ENCODE measurements at places on chromosomes 1 and 21.

GRCh38 chr1:70334436-70334835 is 20.1 kb downstream of the ANKRD13C start:
- DNase-seq, result no peak

GRCh38 chr1:164477343-164477742 is 81.6 kb upstream of the PBX1 start:
- DNase-seq, result no peak

DNA sequence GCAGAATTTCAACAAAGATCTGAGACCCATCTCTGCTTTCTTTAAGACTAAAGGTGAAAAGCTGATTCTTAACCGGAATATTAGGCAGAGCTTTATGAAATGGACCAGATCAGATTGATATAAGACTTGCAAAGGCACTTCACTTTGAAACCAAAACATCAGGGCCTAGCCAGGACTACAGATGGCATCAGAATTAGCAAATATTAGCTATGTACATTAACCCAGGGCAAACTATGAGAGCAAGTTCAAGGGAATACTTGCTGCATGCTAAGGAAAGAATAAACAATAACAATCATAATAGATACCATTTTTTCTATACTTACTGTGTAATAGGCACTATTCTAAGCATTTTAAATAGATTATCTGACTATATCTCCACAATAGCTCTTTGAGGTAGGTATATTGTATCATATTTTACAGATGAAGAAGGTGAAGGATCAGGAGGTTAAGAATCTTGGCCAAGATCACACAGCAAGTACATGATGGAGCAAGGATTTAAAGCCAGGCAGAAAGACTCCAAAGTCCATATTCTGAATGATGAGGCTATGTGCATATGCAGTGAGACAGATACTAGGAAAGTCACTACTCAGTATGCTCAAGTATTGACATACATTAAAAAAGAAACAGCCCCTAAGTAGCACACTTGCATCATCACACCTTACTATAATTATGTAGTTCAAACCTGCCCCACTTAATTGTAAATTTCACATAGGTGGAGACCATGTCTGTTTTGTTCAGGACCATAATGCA is 209.3 kb upstream of the PKN2 start:
- DNase-seq, result no peak

DNA sequence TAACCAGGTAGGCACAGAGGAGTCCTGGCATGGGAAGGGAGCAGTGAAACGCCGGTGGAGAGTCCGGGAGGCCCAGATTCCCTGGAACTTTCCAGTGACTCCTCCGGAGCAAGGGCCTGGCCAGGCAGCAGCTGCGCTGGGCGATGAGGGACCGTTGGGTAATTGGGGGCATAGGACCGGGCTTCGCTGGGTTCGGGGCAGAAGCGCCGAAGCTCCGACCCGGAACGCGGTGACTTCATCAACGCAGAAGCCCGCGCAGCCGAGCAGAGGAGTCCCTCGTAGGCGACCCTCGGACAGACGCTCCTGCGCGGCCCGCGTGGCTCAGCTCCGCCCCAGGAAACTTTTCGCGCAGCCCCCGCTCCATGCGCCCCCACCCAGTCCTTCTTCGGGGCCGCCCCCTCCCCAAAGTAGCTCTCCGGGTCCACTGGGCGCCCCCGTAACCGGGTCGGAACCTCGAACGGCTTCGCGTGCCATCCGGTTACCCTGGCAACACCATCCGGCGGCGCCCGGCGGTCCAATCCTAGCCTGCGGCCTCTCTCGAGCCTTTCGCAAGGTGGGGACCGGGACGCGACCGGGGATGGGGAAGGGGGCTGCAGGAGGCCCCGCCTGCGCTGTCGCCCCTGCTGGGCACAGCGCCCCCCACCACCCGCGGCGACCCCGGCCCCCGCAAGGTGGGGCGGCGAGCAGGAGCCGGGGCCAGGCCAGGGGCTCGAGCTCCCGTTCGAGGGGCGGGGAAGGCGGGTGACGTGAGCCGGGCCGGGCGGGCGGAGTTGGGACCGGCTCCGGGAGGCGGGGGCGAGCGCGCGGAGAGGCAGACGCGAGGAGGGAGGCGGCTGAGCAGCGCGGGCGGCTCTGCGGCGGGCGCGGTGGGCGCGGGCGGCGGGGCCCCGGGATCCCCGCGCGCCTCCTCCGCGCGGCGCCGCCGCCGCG is at the start of gene AJAP1:
Gene AJAP1 (plus strand): TSS at position 814 of the 930 bp plus-strand sequence. CDS start 817 bp downstream, outside the sequence.
- DNase-seq, result no peak

GRCh38 chr1:186858923-186859322 is 30.2 kb downstream of the PLA2G4A start:
- no peak for DNase-seq

- DNase-seq, result no peak
Measured at GRCh38 chr1:170674986-170675385, 11.1 kb downstream of the PRRX1 start.

DNA sequence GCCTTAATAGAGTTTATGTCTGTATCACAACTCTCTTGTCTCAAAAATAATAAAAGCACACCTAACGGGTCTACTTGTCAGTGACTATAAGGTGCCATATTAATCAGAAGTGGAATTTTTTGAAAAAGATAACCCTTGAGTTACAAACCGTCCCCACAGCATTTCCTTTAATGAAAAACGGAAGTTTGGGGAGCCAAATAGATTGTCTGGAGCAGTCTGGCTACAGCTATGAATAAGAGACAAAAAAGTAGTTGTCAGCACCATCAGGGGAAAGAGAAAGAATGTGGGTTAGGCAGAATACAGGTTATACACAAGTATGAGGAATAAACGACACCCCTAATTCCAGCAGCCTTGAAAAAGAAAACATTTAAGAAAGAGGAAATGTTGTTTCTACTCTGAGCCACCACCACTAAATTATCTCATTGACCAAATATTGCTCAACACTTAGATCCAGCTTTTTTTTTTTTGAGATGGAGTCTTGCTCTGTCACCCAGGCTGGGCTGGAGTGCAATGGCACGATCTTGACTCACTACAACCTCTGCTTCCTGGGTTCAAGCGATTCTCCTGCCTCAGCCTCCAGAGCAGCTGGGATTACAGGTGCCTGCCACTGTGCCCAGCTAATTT is 29.4 kb upstream of the USP24 start:
- DNase-seq, result no peak

DNA sequence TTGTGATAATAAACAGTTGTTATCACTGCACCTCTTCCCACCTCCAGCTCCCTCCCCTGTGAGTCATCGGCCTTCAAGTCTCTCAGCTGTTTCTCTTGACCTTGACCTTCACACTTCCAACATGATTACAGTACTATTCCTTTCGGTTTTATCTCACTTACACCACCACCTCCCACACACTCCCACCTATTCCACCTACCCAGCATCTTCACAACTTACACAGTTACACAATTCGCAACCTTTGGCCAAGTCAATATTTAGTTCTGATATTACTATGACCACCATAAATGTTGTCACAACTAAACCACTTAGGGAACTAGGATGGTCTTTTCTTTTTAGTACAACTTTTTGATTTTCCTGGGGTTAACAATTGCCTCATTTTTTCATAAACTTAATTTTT is 60.2 kb downstream of the RIPK4 start:
- no peak for DNase-seq

- no peak for DNase-seq
Measured at GRCh38 chr21:28066076-28066475, 926.6 kb downstream of the LTN1 start.

DNA sequence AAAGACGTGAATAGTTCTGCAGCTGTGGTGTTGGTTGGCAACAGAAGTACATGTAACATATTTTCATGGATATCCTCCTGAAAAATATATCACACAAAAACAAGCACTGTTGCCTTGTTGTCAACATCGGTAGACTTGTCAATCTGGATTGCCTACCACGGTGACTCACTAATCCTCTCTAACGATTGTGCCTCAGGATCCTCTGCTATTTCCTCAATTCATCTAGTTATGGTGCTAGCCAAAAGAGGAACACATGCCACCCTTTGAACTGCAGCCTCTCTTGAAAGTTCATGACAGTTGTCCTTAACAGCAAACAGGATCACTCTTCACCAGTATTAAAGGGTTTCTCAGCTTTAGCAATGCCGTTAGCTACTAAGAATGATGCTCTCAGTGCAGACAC is 25.7 kb downstream of the RASAL2 start:
- DNase-seq, result no peak

- no peak for DNase-seq
Measured at GRCh38 chr1:192866241-192866868, 57.5 kb downstream of the RGS2 start.

GRCh38 chr1:205056188-205056611 is 13.2 kb downstream of the CNTN2 start:
- no peak for DNase-seq

GRCh38 chr1:153608742-153609584 is 4.0 kb downstream of the S100A16 start:
- DNase-seq, result no peak

GRCh38 chr1:172826096-172826741 is 167.3 kb downstream of the FASLG start:
- DNase-seq, result no peak

DNA sequence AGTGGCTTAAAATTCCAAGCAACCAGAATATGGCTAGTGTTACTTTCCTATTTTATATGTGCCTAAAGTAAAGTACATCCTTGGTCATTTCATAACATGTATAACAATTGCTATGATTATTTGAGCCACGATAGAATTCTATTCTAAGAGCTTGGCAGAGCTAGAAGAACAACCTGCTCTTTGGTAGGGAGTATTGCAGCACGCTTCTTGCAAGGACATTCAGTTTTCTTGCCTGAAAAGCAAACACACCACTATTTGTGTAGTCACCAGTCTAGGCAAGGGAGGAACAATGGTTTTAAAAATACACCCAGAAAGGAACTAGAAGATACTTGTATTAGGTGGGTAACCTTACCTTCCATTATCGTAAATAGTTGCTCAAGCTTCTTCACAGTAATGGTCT is 51.5 kb downstream of the CNST start:
- no peak for DNase-seq

GRCh38 chr1:35454616-35455015 is 102.6 kb downstream of the KIAA0319L start:
- no peak for DNase-seq

- no peak for DNase-seq
Measured at GRCh38 chr1:68198752-68199151, 33.6 kb downstream of the WLS start.

DNA sequence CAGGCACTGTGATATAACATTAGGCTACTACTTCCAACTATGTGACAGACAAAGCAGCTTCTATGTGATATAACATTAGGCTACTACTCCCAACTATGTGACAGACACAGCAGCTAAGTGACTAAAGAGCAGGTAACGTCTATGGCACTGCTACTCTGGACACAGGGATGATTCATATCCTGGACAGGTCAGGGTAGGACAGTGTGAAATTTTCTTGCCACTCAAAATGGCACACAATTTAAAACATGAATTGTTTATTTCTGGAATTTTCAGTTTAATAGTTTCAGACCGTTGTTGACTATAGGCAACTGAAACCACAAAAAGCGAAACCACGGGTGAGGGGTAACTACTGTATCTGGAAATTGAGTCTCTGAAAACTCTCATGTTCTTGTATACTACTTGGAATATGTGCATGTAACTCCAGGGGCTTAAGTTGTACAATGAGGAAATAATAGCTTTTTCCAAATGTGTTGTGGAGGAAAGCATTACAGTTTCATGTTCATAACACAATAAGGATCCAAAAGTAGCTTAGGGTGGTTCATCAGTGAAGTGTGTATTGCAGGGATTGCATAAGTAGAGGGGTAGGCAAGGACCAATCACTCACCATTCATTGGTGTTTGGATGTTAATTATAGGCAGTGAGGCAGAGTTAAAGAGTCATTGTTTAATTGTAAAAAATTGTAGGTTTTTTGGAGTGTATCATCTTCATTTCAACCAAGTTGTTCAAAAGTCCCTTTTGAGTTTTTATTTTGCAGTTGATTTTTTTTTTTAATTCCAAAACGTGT is 5.3 kb downstream of the DTL start:
- DNase-seq, result no peak

GRCh38 chr1:2640626-2641025 is 7.8 kb upstream of the MMEL1 start:
- no peak for DNase-seq

GRCh38 chr1:9992910-9993309 is 4.1 kb upstream of the RBP7 start:
- no peak for DNase-seq

- DNase-seq, result no peak
Measured at GRCh38 chr1:98651116-98651632, 10.3 kb upstream of the SNX7 start.

- DNase-seq, result no peak
Measured at GRCh38 chr1:67960766-67961165, 89.7 kb downstream of the DIRAS3 start.

DNA sequence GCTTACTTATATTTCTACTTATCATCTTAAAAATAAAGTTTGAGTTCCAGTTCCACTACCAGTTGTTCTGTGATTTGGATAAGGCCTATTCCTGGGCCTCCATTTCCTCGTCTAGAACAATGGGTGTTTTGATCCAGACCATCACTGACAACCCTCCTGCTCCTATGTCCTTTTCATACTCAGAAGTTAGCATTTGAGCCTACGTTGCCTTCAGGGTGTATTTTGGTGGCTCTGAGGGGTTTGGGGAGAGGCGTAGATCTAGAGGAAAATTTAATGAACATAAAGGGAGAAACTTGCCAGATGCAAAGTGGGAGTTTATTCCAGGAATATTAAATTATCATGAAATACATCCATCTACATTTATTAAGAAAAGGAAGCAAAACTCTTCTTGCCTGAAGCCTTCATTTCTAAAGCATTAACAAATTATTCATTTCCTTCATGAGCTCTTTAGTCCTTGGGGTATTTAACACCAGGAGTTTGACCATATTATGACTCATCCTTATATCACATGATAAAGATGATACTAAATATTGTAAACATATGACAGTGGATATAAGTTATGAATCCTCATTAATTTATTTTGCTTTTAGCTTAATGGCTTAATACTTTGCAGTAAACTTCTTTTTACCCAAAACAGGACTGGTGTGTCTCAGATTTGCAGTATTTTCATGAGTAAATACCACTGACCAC is 47.2 kb upstream of the SYT14 start:
- DNase-seq, result no peak

DNA sequence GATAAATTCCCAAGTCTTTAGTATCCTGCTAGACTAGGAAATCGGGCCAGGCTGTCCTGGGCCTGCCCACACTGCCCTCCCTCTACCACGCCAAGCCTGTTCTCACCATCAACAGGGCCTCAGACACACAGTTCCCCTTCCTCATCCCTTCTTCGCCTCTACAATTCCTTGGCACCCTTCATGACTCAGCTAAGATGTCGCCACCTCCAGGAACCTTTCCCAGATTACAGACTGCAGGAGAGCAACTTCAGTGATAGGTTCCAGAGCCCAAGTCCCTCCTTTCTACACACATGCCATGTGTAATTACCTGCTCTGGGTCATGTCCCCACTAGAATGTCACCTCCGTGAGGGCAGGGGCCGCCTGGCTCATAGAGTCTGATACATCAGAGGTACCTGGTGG is 3.3 kb downstream of the RIMS3 start:
- no peak for DNase-seq

DNA sequence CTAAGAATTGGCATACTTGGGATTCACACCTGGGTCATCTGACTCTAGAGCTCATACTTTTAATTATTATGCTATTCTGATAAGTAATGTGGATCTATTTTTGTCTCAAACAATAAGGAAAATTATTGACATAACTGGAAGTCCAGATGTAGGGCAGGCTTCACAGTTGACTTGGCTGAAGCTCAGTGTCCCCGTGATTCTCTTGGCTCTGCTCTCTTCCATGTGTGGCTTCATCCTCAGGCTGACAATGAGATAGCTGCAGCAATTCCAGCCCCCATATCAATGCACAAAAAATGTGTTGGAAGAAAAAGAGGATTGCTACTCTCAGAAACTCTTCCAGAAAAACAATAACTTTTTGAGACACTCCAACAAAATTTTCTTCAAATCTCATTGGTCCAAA is 23.8 kb downstream of the HSD11B1 start:
- no peak for DNase-seq

Measured in activated CD4-positive, CD25-positive, alpha-beta regulatory T cell treated with anti-CD3 and anti-CD28 coated beads, Interleukin-2, amount 50 U/mL, for 72 hours (primary cell).